ENCODE measurements at places on chromosomes 5 and 9.
A peak's percentile ranks its signal among the peaks of the same experiment; 100 is the strongest.

- DNase-seq: no peak
Observed at GRCh38 chr9:18746631-18747030, 272.7 kb downstream of the ADAMTSL1 start.

DNA sequence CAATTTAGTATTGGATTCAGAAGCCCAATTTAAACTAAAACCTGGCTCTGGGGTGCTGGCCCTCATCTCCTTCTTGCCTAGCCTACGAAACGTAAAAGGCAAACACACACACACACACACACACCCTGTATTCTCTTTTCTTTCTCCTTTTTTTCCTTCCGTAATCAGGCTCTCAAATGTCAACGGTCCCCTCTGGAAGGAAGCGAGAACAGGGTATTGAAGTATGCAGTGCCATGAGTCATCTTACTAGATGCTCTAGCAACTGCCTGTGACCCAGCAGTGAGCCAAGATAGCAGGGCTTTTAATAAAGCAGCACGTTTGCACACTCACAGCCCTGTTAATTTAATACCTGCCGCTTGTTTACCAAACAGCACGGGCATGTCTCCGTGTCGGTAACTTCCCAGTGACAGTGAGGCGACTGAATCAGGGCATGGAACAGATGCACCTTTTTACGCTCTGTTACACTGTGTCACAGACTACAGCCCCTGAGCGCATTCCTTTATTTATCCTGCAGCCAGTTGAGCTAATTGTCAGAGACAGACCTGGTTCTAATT lies 243.8 kb downstream of the BNC2 start:
- peak; percentile 77 for DNase-seq

- DNase-seq: no peak
Observed at GRCh38 chr5:179874536-179875292, 16.1 kb upstream of the MRNIP start.

GRCh38 chr5:8316608-8317280 lies 447.8 kb downstream of the MTRR start:
- no peak for DNase-seq

DNA sequence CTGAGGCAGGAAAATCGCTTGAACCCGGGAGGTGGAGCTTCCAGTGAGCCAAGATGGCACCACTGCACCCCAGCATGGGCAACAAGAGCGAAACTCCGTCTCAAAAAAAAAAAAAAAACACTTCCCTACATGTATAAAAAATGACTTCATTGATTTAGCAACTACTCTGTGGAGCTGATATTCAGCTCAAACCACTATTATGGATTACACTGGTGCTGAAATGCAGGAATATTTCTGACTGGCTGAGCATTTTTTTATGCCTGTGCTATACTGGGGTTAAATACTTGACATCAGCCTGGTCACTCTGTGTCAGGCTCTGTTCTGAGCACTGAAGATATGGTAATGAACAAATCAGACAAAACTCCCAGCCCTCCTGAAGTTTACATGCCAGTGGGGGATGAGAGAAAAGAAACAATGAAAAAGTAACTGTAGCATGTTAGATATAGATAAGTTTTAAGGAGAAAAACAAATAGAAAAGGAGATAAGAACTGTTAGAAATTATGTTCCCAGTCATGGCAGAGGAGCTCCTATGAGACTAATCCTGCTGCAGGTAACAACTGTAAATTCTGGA lies 22.6 kb upstream of the TTC39B start:
- no peak for DNase-seq

GRCh38 chr9:124742940-124743339 lies 28.2 kb downstream of the NR6A1 start:
- no peak for DNase-seq

Data from amniotic stem cell (primary cell).